ENCODE measurements at places on chromosomes 7 and 10.
A peak's percentile ranks its signal among the peaks of the same experiment; 100 is the strongest.

DNA sequence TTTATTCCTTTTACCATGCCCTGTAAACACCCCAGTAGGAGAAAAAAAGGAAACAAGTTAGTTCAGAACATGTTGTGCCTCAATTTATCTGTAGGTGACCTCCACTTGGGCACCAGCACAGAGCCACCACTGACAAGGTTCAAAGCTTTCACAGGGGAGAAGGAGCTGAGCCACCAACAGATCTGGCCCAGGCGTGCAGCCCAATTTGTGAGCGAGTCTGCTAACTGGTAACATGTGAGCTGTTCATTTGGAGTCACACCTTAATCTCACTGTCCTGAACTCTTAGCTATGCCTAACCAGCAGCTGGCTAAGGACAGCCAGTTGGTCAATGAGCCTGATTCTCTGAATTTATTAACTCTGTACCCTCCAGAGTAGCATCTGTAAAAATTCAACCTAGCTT is 78.4 kb upstream of the CAMK2B start:
- no peak for DNase-seq

DNA sequence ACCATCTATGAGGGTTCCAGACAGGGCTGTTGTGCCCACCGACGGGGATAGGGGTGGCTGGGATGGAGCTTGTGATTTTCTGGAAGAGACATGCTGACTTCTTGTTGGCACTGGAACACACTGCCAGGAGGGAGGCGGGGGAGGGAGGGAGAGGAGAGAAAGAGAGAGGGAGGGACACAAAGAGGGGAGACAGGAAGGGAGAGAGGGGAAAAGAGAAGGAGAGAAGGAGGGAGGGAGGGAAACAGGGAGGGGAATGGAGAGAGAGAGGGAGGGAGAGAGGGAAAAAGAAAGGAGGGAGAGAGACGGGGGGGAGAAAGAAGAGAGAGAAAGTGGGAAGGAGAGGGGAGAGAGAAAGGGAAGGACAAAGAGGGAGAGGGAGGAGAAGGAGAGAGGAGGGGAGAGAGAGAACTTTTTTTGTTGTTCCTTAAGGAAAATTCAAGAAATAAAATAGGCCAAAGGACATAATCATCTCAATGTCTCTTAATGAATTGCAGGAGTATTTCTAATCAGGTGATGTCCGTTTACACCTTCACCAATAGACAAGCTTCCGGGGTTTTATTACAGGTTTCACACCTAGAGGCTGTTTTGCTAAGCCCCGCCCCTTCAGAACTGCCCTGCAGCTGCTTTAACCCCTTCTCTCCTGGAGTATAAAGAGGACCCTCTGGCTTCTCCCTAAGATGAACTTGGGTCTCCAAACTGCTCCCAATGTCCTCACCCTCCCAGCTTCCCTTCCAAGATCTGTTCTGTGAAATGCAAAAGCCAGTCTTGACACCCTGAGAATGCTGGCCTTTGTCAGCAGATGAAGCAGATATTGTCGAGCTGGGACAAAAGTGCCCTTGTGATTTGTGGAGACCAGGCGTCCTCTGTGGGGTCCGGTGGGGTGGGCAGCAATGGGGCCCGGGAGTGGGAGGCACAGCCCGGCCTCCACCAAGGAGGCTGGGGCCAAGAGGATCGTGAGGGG is 82.0 kb upstream of the GTF2IRD1 start:
- peak; percentile 75 for DNase-seq

GRCh38 chr10:86609920-86610319 is 44.4 kb upstream of the OPN4 start:
- DNase-seq: no peak

- no peak for DNase-seq
These were observed 147.9 kb downstream of the DGKB start for GRCh38 chr7:14754631-14755030.

DNA sequence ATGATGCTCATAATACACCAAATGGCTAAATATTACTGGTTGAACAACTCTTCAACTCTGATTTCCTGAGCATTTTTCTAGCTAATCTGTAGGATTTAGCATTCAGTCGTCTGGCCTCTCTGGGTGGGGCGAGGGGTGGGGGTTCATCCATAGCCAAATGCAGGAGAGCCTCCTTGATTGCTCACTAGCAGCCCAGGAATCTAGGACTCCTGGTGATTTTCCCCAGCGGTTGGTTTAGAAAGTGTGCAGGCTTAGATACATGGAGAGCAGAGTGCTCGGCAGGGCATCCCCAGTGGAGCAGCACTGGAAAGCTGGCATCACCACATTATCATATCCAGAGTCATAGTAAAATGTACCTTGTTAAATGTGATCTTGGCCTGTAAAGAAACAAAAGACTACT is 136.1 kb downstream of the DYNC1I1 start:
- DNase-seq: no peak

- DNase-seq: no peak
These were observed 572.1 kb upstream of the POM121L12 start for GRCh38 chr7:52463341-52463740.

DNA sequence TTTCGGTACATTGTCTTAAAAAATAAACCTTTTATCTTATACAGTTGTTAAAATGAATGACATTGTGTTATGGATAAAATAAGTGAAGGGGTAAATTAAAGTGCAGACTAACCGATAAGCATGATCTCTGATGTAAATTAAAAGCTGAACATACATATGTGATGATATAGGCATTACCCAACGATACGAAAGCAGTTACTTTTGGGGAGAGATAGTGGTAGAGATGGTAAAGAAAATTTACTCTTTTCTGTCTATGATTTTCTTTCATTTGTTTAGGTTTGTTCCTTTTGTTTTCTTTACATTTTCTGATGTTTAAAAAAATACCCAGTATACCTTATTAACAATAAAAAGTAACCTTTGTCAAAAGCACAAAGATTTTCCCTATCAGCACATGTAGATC is 6.4 kb downstream of the C1GALT1 start:
- no peak for DNase-seq

DNA sequence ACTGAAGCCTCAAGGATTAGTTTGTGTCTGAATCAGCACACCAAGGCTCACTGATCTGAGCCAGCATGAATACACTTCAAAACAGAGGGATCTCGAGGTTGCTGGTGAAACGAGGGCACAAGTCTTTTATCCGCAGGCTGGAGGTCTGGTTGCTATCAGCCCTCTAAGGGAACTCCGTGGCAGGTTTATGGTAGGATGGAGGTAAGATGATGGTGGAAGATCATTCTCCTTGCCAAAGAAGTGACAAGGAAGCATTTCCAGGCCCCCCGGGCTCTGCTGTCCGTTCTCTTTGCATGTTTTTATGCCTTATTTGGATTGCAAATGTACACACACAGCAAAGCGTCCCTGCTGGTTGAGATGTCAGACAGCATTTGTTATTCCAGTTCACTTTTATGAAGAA is 268.3 kb downstream of the ARHGAP12 start:
- no peak for DNase-seq

DNA sequence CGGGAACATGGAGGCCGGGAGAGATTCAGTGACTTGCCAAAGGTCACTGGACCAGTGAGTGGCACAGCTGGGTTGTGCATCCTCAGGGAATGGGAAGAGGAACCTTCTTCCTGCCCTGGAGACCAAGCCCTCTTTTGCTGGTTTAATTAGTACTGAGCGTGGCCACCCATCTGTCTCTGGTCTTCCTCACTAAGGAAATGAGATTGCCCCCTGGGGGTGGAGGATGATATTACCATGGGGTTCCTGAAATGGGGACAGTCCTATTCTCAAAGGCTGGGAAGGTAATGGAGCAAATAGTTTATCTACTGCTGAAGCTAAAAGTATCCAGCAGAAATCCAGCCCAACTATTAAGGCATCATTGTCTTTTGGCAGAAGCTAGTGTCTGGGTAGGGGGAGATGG is 98.6 kb upstream of the FGFR2 start:
- DNase-seq: no peak

- DNase-seq: peak; percentile 77
These were observed 43.4 kb downstream of the FAM20C start for GRCh38 chr7:235576-236395.

- no peak for DNase-seq
These were observed 280.2 kb upstream of the PITRM1 start for GRCh38 chr10:3452683-3453361.

DNA sequence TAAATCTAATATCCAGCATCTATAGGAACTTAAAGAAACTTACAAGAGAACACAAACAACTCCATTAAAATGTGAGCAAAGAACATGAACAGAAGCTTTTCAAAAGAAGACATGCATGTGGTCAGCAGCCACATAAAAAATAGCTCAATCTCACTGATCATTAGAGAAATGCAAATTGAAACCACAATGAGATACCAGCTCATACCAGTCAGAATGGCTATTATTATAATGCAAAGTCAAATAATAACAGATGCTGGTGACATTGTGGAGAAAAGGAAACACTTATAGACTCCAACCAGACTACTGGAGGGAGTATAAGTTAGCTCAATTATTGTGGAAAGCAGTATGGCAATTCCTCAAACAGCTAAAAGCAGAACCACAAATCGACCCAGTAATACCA is 1314.5 kb downstream of the XPNPEP1 start:
- DNase-seq: no peak

DNA sequence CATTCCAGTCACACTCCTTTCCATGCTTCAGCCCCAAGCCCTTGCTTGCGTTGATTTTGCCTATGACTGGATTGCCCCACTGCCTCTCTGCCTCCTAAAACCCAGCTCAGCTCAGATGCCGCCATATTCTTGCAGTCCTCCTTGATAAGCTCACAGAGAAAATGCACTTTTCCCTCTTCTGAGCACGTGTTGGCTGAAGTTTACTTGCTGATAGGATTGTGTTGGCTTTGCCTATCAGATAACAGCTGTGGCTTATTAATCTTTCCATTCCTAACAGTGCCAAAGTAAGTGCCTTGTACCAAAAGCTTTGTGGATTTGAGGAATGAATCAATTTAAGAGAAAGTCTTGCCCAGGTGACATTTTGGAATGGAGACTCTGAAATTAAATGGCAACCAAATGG is 249.2 kb downstream of the PHTF2 start:
- DNase-seq: no peak

GRCh38 chr7:114889646-114890285 is 32.1 kb upstream of the MDFIC start:
- no peak for DNase-seq

GRCh38 chr7:113087071-113087998 is 708 bp upstream of the GPR85 start:
- DNase-seq: no peak

DNA sequence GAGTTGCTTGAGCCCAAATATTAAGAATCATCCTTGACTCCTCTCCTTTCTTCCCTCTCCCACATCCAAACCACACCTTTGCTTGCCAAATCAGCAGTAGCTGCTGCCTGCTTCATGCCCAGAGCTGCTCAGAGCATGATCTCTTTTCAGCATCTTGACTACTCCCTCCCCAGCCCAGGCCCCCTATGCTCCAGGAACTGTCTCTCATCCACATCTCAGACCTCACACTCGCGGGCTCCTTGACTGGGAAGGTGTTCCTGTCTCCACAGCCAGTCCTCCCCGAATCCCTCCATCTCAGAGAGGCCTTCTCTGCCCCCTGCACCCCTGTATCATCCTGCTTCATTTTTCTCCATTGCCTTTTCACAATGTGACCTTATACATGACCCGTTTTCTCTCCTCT is 157.0 kb downstream of the DNAJB6 start:
- DNase-seq: no peak

- DNase-seq: no peak
These were observed 15.1 kb downstream of the CNTNAP2 start for GRCh38 chr7:146131701-146132100.

GRCh38 chr7:154438571-154439367 is 386.6 kb downstream of the DPP6 start:
- DNase-seq: no peak

DNA sequence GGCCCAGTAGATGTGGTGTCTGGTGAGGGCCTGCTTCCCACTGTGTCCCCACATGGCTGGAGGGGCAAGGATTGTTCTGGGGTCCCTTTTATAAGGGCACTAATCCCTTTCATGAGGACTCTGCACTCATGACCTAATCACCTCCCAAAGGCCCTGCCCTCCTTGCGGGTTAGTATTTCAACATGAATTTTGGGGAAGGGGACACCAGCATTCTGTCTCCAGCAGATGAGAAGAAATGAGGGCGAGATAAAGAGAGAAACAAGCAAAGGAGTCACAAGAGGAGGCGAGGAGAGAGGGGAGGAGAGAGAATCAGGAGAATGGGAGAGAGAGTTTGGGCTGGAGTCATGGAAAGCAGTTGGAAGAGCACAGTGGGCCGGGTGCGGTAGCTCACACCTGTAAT is 83.7 kb downstream of the C10orf105 start:
- no peak for DNase-seq

DNA sequence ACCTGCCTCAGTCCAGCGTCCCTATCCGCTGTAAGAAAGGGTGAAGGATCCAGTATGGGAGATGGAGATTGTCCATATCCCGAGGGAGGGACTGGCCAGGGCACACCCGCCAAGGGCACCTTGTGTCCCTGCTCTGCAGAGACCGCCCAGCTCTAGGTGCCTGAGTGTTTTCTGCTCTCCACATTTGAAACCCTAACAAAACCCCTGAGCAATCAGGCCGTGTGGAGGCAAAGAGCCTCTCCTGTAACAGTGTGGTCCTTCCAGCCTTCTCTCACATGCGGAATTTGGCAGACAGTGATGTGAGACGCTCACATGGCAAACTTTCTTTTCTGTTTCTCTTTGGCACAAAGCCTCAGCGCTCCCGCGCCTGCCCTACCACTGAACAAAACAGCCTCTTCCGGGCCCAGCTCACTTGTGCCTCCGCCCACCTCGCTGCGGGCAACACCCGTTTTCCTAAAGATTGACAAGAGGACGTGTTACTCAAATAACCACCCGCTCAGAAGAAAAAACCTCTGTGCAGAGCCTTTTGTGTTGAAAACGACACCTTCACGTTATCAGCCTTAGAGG is 514.8 kb downstream of the DNAJB6 start:
- peak; percentile 83 for DNase-seq

DNA sequence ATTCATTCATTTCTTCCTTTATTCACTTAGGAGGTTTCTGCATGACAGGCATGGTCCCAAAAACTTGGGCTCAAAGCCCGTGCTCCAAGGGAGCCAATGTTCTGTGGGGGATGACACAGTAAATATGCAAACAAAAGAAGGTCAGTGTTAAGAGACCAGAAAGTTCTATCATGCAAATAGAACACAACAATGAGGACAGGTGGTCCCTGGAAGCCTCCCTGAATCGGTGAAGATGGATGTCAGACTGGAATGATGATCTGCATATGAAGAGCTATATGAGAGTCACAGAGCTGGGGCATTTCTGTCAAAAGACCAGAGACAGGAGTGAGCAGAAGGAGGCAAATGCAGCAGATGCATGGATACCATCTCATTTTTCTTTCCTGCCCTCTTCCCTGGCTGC is 129.0 kb downstream of the ABCA13 start:
- no peak for DNase-seq

GRCh38 chr10:18350340-18350739 is 210.1 kb downstream of the CACNB2 start:
- DNase-seq: no peak

- no peak for DNase-seq
These were observed 9.1 kb upstream of the ANAPC16 start for GRCh38 chr10:72206511-72207229.

- no peak for DNase-seq
These were observed 94.4 kb upstream of the KIAA1217 start for GRCh38 chr10:24114556-24114955.

- DNase-seq: no peak
These were observed 173.9 kb downstream of the ELFN1 start for GRCh38 chr7:1843921-1844335.

GRCh38 chr7:4169455-4169854 is 512.6 kb upstream of the FOXK1 start:
- DNase-seq: no peak

GRCh38 chr10:33345236-33345635 is 10.8 kb upstream of the NRP1 start:
- DNase-seq: no peak
